Keratinocyte (primary cell): ENCODE measurements at places on chromosomes 12 and 14. TPM values are rescaled to one million over a fixed set of nuclear protein-coding genes. Genes with fewer than 3 reads are reported as not detected.

GRCh38 chr12:6615802-6616201 lies 8.6 kb upstream of the CHD4 start:
- no peak for DNase-seq

TUNAR gene
- not detected in 3 replicates for polyA plus RNA-seq

PIWIL1 gene
- polyA plus RNA-seq, result 0.01 to 0.13 TPM (median 0.09 TPM) in 3 replicates

- DNase-seq, result no peak
These were observed 19.1 kb upstream of the MAPKAPK5 start for GRCh38 chr12:111822886-111823285.

DNA sequence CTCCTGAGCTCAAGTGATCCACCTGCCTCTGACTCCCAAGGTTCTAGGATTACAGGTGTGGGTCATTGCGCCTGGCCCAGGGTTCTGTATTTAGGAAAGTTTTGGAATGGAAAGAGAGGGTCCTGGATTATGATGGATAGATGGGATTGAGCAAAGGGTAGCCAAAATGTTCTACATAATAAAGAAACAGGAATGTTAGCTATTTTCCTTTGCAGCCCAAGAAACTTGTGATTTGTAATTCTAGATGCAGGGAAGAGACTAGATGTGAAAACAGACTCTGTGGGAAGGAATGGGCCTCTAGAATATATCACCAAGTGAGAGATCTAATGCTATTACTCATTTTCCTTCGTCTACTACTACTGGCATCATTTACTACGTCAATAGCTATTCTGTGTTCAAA lies 29.6 kb upstream of the HELB start:
- DNase-seq, result no peak

B4GALNT1 gene
- 0.08 to 0.37 TPM (median 0.08 TPM) in 3 replicates for polyA plus RNA-seq

DNA sequence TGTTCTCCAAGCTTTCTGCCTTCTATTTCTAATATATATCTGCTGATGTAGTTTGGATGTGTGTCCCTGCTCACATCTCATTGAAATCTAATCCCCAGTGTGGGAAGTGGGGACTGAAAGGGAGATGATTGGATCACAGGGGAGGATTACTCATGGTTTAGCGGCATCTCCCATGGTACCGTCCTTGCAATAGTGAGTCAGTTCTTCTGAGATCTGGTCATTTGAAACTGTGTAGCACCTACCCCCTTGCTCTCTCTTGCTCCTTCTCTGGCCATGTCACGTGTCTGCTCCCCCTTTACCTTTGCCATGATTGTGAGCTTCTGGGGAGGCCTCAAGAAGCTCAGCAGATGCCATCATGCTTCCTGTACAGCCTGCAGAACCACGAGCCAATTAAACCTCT lies 26.2 kb upstream of the ALX1 start:
- DNase-seq, result no peak

CLEC4D gene
- polyA plus RNA-seq, result not detected in 3 replicates

DNA sequence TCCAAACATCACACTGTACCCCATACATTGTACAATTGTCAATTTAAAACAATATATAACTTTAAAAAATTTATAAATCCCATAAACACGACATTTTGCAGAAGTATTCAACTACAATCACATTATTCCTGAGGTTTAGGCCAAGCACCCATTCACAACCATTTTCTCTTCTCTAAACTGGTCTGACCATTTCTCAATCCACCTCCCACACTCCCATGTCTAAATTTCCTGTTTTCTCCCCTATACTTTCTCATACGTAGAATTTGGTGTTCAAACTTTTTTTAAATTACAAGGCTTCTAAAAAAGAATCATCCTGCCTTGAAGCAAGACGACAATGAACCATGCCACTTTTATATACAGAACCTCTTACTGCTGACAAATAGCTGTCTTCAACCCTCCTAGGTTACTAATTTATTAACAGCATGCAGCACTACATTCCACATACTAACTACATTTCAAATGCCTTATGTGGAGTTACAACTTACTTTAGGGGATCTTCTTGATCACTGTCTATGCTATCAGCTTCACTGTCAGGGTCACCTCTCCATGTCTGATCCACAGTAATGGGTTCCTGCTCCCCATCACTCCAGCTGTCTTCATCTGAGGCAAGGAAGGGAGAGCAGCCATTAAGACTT lies 3.4 kb downstream of the KANSL2 start:
- DNase-seq, result no peak

C14orf132 gene
- polyA plus RNA-seq, result 0.53 to 1.9 TPM (median 1.3 TPM) in 3 replicates

GRCh38 chr14:32010604-32011125 lies 66.4 kb upstream of the ARHGAP5 start:
- no peak for DNase-seq
